ENCODE measurements at places on chromosomes 3 and 15.

- peaks cover 12% of the 10 kb centered on the region for H3K27me3 ChIP-seq
- DNase-seq: no peak
- no peaks in the 10 kb centered on the region for H3K4me1 ChIP-seq
- H3K4me3 ChIP-seq: no peak overlapping the region
These were observed 23.1 kb upstream of the MCCC1 start for GRCh38 chr3:183122257-183122932.

DNA sequence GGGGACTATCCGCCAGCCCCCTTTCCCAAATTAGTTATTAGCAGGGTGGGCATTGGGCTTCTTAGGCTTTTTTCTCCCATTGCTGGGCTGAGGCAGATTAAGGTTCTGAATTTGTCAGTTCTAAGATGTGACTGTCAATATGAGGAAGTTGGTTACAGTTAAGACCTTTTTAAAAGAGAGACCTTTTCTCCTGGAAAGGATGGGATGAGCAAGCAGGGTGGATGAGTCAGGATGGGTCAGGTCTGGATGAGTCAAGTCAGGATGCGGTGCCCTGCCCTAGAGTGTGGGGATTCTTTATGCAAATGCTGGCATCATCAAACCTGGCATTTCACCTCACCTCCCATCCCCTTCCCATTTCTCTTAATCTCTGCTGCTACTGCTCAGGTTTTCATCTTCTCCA, 1.9 kb downstream of the AEN start:
- H3K27ac ChIP-seq: no peak overlapping the region
- peaks cover 10% of the 10 kb centered on the region for H3K4me1 ChIP-seq
- no peak for DNase-seq
- H3K4me3 ChIP-seq: peak overlapping the region; percentile 93
- no peaks in the 10 kb centered on the region for H3K27me3 ChIP-seq

DNA sequence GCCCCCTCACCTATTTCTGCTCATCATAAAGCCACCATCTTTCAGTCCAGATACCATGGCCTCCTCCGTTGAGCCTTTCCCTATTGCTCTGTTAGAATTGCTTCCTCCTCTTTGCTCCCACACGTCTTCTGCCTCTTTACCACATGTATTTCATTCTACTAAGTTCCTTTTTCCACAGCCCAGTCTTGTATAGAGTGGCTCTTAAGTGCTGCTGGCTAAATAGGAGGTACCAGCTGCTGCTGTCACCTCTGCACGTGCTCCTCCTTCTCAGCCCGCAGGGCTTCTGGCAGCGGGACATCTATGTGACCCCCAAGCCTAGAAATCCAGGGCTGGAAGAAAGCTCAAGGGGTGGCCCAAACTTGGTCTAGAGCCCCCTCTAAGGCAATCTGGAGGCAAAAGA, 38.8 kb upstream of the PLXND1 start:
- H3K4me3 ChIP-seq: no peak overlapping the region
- no peak overlapping the region for H3K27ac ChIP-seq
- no peak for DNase-seq
- H3K36me3 ChIP-seq: no peaks in the 10 kb centered on the region
- no peaks in the 10 kb centered on the region for H3K4me1 ChIP-seq
- H3K27me3 ChIP-seq: no peaks in the 10 kb centered on the region

- no peak for DNase-seq
- no peaks in the 10 kb centered on the region for H3K36me3 ChIP-seq
- no peak overlapping the region for H3K27ac ChIP-seq
- no peaks in the 10 kb centered on the region for H3K4me1 ChIP-seq
- H3K27me3 ChIP-seq: no peaks in the 10 kb centered on the region
- no peak overlapping the region for H3K4me3 ChIP-seq
These were observed 458.5 kb downstream of the AGBL1 start for GRCh38 chr15:86538141-86538540.

DNA sequence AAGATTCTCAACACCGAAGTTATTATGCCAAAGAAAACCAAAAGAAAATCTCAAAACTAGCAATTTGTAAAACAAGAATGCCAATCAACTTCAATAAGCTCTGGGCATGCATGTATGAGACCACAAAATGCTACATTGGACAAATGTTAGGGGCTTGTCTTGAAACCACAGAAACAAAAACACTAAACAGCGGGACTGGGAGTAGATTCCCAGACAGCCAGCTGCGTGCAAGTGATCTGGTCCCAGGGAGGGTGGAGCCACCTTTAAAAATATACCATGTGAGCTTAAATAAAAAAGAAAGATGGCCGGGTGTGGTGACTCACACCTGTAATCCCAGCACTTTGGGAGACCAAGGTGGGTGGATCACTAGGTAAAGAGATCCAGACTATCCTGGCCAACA, 163.6 kb upstream of the PRICKLE2 start:
- H3K27me3 ChIP-seq: no peaks in the 10 kb centered on the region
- no peak overlapping the region for H3K27ac ChIP-seq
- no peak for DNase-seq
- H3K4me1 ChIP-seq: no peaks in the 10 kb centered on the region

DNA sequence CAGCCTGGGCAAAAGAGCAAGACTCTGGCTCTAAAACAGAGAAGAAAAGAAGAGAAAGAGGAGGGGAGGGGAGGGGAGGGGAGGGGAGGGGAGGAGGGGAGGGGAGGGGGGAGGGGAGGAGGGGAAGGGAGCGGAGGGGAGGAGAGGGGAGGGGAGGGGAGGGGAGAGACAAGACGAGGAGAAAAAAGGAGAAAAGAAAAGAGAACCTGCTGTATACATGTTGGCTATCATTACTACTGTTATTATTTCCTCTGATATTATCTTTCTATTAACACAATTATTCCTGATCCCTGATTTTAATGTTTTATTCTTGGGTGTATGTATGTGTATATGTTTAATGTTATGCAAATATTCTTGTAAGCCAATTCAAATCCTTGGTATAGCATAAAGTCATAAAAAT, 46.9 kb downstream of the PLD1 start:
- H3K36me3 ChIP-seq: no peaks in the 10 kb centered on the region
- no peak overlapping the region for H3K27ac ChIP-seq
- no peaks in the 10 kb centered on the region for H3K27me3 ChIP-seq
- H3K4me3 ChIP-seq: no peak overlapping the region
- DNase-seq: no peak
- no peaks in the 10 kb centered on the region for H3K4me1 ChIP-seq

- peak; percentile 86 for DNase-seq
- H3K27me3 ChIP-seq: no peaks in the 10 kb centered on the region
- peaks cover 4% of the 10 kb centered on the region for H3K4me1 ChIP-seq
- peak within 1 kb of the TSS; percentile 78 for H3K4me3 ChIP-seq
- peaks cover 5% of the 10 kb centered on the region for H3K36me3 ChIP-seq
These were observed at the start of gene ZNF501 for GRCh38 chr3:44729384-44729910. ZNF501 (plus strand) TSS chr3:44729635; CDS start chr3:44734422, 4,787 bp downstream.

- DNase-seq: no peak
- H3K36me3 ChIP-seq: no peaks in the 10 kb centered on the region
- no peaks in the 10 kb centered on the region for H3K27me3 ChIP-seq
- no peaks in the 10 kb centered on the region for H3K4me1 ChIP-seq
- no peak overlapping the region for H3K27ac ChIP-seq
These were observed 47.3 kb downstream of the PTPRG start for GRCh38 chr3:61608711-61609110.

DNA sequence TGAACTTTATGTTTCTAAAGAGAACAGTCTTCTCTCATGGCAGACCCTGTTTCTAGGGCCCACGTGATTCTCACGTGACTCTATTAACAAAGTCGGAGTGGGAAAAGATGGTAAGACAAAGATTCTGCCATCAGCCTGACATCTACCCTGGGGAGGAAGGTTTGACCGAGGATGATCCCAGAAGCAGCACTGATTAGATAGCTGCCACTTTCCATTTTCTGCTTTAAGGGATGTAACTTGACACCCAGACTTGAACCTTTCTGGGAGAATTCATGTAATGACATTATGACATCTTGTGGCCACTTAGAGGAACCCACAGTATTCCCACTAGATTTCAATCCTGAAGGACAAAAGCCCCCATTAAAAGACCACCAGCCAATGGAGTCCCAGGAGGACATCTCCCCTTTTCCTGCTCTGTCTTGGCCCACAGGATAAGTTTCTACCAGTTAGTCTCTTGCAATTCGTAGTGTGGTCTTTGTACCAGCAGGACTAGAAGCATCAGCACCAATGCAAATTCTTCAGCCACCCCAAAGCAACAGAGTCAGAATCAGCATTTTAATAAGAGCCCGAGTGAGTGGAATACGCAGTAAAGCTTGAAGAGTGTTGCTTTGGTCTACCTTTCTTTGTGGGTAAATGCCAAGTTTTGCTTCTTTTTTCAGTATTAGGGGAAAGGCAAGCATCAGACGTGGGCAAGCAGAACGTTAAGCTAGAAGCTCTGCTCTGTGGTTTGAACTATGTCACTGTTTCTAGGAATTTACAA, 480.5 kb upstream of the PROK2 start:
- H3K27me3 ChIP-seq: no peaks in the 10 kb centered on the region
- no peak overlapping the region for H3K27ac ChIP-seq
- no peaks in the 10 kb centered on the region for H3K4me1 ChIP-seq
- no peak for DNase-seq
- H3K36me3 ChIP-seq: no peaks in the 10 kb centered on the region

GRCh38 chr15:101023501-101024072, 104.4 kb downstream of the LRRK1 start:
- no peaks in the 10 kb centered on the region for H3K27me3 ChIP-seq
- DNase-seq: no peak
- H3K36me3 ChIP-seq: no peaks in the 10 kb centered on the region
- H3K4me1 ChIP-seq: no peaks in the 10 kb centered on the region
- no peak overlapping the region for H3K4me3 ChIP-seq
- peak overlapping the region; percentile 61 for H3K27ac ChIP-seq

DNA sequence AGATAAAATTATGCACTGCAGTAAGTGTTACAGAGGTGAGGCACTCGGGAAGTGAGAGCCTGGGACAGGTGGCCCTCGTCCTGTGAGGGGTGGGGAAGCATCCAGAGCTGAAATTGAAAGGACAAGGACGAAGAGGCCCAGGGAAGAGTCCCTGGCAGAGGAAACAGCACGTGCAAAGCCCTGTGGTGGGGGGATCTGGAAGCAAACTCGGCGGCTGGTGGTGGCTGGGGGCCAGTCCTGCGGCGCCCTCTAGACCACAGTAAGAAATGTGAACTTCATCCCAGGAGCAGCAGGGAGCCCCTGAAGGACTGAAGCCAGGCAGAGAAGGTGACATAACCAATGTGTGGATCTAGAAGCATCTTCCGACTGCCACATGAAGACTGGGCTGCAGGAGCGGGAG, 42.8 kb downstream of the GRIP2 start:
- H3K36me3 ChIP-seq: no peaks in the 10 kb centered on the region
- no peaks in the 10 kb centered on the region for H3K4me1 ChIP-seq
- no peak for DNase-seq
- no peaks in the 10 kb centered on the region for H3K27me3 ChIP-seq

DNA sequence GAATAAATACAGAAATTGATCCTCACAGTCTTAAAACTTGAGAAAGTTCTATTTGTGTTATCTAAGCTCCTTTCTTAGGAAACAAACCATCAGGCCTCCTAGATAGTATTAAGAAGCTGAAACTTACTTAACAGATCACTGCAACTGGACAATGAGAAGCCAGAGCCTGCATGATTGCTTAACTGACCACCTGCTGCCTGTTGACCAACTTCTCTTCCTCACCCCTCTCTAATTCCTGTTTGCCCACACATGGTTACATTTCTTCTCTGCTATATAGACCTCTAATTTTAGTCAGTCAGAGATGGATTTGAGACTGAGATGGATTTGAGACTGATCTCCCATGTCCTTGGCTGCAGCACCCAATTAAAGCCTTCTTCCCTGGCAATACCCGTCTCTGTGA, 13.5 kb downstream of the CCPG1 start:
- no peak overlapping the region for H3K27ac ChIP-seq
- no peaks in the 10 kb centered on the region for H3K4me1 ChIP-seq
- no peak overlapping the region for H3K4me3 ChIP-seq
- no peaks in the 10 kb centered on the region for H3K27me3 ChIP-seq
- H3K36me3 ChIP-seq: no peaks in the 10 kb centered on the region

- peaks cover 3% of the 10 kb centered on the region for H3K4me1 ChIP-seq
- no peak overlapping the region for H3K27ac ChIP-seq
- H3K4me3 ChIP-seq: no peak overlapping the region
- no peak for DNase-seq
- no peaks in the 10 kb centered on the region for H3K36me3 ChIP-seq
- H3K27me3 ChIP-seq: no peaks in the 10 kb centered on the region
These were observed 65.2 kb downstream of the LSM3 start for GRCh38 chr3:14243782-14244181.

DNA sequence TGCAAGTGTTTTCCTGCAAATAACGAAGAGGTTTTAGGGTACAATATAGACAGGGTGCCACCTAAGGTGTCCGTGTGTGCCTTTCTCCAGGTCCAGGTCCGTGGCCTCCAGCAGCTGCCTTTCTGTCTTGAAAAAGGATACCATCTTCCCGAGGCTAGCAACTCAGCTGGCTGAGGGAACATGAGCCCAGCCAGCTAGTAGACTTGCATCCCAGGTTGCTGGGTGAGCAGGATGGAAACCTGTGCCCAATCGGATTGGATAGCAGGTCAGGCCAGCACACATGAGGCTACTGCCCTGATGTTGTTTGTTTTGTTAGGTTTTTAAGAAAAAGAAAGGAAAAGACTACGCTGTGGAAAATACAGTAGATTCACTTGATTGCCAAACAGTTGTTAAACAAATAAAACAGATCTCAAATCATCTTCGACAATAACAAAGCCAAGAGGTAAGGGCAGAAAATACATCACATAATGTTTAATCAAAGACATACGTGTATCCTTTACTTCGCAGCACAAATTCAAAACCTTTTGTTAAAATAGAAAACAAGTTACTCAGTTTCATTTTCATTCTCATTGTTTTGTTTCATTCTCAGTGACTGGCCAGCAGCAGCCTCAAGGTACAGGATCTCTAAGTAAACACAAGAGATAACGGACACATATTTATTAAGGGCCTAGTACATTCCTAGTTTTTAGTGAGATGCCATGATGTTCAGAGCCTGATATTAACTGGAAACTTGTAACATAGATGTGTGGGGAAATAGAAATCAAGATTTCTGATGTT, 661.2 kb upstream of the NR2F2 start:
- peak overlapping the region; percentile 40 for H3K27ac ChIP-seq
- H3K36me3 ChIP-seq: no peaks in the 10 kb centered on the region

GRCh38 chr3:149626671-149627070, 31.2 kb downstream of the WWTR1 start:
- no peaks in the 10 kb centered on the region for H3K36me3 ChIP-seq
- no peak for DNase-seq
- H3K4me1 ChIP-seq: no peaks in the 10 kb centered on the region
- peak overlapping the region; percentile 72 for H3K27ac ChIP-seq
- no peaks in the 10 kb centered on the region for H3K27me3 ChIP-seq
- H3K4me3 ChIP-seq: no peak overlapping the region

GRCh38 chr3:25863011-25863415, 73.1 kb downstream of the OXSM start:
- H3K4me1 ChIP-seq: no peaks in the 10 kb centered on the region
- no peak overlapping the region for H3K27ac ChIP-seq
- no peaks in the 10 kb centered on the region for H3K36me3 ChIP-seq
- H3K4me3 ChIP-seq: no peak overlapping the region

DNA sequence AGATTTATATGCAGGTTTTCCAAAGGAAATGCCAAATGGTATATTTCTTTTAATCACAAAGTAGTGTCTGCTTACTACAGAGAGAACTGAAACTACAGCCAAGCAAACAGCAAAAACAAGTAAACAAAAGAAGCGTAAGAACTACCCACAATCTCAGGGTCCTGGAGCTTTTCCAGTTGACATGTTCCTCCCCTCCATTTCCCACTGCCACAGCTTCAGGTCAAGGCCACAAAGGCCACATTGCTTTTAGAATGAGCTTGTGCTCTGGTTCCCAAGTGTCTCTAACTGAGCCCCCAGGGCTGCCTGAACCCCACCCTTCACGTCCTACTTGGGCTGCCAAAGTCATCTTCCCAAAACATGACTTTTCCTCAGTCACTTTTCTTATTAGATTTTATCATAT, 24.1 kb downstream of the CTDSPL start:
- H3K27ac ChIP-seq: no peak overlapping the region
- DNase-seq: no peak
- no peaks in the 10 kb centered on the region for H3K27me3 ChIP-seq
- H3K4me1 ChIP-seq: no peaks in the 10 kb centered on the region

All from breast epithelium (tissue), 4 donors.